ENCODE measurements at places on chromosomes 5 and 9.

- DNase-seq: no peak
These were observed 40.8 kb upstream of the HMHB1 start for GRCh38 chr5:143771189-143771588.

- DNase-seq: no peak
These were observed 14.7 kb downstream of the MTAP start for GRCh38 chr9:21817176-21817575.

DNA sequence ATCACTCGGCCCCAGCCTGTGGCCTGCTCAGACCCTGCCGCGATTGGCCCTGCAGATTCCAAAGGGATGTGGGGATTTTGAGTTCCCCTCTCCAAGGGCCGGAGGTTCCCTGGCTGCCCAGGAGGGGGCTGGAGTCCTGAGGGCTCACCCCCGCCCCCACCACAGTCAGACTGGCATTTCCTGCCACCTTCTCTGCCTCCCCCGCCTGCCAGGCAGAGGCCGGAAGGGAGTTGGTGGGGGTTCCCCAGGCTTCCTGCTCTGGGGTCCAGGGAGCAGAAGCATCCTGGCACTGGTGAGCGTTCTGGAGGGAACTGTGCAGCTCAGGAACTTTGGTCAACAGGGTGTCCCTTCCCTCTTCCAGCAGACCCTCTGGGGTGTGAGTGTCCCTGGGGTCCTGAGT is 70.6 kb downstream of the RXRA start:
- no peak for DNase-seq

GRCh38 chr9:127161081-127161624 is 38.7 kb upstream of the ANGPTL2 start:
- no peak for DNase-seq

- peak; percentile 46 for DNase-seq
These were observed 125.3 kb downstream of the ST8SIA4 start for GRCh38 chr5:100777680-100778300.

- DNase-seq: no peak
These were observed 45.4 kb downstream of the ZNF608 start for GRCh38 chr5:124701016-124701415.

- no peak for DNase-seq
These were observed 5.2 kb downstream of the DOCK8 start for GRCh38 chr9:219670-220365.

- DNase-seq: no peak
These were observed 44.7 kb downstream of the GGTA1 start for GRCh38 chr9:121454972-121455371.

DNA sequence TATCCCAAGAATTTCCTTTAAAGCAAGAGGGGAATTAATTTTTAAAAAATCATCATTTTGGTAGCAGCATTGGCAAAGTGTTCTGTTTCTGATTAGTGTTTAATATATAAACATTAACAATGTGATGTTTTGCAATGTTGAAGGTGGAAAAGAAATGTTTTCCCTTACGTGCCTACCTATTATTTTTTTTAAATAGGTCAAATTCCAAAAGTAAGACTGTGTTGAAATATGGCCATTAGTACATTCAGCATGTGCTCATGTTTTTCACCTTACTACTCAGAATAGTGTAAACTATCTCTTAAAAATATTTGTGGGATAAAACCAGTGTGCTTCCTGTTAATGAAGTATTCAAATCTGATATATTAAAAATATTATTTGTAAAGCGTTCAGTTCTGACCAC is 3.3 kb downstream of the DOCK8 start:
- no peak for DNase-seq

DNA sequence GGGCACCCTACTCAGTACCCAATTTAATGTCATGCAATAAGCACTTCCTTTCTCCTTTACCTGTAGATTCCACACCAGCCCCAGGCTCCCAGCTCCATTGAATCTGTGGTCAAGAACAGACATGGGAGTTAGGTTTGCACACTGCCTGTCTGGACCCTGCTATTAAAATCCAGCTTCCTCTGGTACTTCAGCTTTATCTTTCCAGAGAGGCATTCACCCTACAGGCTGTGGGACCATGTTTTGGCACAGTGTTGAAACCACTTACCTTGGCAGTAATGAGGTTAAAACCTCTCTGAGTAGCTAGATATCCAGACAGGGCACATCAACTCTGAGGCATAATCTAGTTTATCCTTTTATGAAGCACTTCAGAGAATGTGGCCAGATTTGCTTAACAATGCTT is 191.5 kb upstream of the PCSK5 start:
- DNase-seq: no peak

GRCh38 chr9:105114964-105115728 is 129.3 kb upstream of the SLC44A1 start:
- peak; percentile 17 for DNase-seq

GRCh38 chr5:37876943-37877342 is 37.1 kb upstream of the GDNF start:
- DNase-seq: no peak

- peak; percentile 63 for DNase-seq
These were observed 22.8 kb downstream of the FPGS start for GRCh38 chr9:127825319-127826051.

DNA sequence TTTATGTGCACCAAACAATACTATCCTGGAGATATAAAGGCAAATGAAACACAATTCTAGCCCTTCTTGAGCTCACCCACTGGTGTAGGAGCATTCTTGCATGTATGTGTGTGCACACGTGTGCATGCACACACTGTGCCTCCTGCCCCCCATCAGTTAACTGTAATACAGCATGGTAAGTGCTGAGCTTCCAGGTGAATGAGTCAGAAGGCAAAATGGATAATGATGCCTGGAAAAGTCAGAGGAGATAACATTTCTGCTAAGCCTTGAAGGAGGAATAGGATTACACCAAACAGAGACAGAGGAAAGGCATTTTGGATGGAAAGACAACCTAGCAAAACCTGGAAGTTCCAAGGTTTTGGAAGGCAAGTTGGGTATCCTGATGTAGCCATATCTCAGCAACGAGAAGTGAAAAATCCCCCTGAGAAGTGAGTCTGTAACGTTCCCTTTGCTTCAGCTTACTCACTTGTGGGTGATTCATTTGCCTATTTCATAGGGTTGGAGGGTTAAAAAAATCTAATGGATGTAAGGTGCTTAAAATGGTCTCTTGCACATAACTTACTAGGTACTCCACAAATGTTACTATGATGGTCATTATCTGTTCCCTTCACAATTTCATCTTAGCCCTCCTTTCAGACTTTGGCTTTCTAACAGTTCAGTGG is 101.4 kb upstream of the STC2 start:
- DNase-seq: no peak

DNA sequence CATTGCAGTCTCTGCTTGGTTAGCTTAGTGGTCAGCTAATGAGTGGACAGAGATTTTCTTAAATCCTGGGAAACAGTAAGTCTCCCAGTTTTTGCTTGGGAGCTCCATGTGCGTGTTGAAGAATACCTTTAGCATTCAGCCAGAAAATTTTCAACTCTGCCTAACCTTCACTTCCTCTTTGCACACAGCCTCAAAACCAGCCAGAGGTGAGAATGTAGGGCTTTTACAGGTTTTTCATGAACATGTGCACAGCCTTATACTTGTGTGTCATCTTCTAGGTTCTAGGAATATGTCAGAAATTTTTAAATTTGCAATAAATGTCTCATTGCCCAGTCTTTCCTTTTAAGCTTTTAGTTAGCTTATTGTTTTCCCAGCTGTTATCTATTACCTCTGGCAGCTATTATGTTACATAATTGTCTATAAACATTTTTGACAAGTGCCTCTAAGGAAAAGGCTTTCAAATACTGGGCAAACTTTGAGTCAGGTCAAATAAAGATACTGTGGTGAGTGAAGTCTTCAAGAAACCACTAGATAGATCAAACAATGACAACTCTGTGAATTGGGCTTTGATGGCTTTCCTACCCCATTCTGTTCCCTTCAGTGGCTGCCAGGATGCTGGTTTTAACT is 12.7 kb downstream of the ADGRV1 start:
- DNase-seq: no peak

GRCh38 chr5:149237662-149238061 is 34.0 kb upstream of the AFAP1L1 start:
- no peak for DNase-seq

GRCh38 chr5:169122951-169123350 is 178.0 kb downstream of the SLIT3 start:
- DNase-seq: no peak

DNA sequence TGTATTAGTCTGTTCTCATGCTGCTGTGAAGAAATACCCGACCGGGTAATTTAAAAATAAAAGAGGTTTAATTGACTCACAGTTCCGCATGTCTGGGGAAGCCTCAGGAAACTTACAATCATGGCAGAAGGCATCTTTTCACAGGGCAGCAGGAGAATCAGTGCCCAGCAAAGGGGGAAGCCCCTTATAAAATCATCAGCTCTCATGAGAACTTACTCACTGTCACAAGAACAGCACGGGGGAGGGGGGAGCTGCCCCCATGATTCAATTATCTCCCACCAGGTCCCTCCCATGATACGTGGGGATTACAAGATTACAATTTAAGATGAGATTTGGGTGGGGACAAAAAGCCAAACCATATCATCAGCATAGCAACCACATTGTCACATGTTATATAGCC is 102.5 kb downstream of the GPBP1 start:
- no peak for DNase-seq

GRCh38 chr9:68872026-68872501 is 141.8 kb downstream of the PRKACG start:
- peak; percentile 48 for DNase-seq

- DNase-seq: no peak
These were observed 187.2 kb downstream of the GNAQ start for GRCh38 chr9:77844415-77844814.

DNA sequence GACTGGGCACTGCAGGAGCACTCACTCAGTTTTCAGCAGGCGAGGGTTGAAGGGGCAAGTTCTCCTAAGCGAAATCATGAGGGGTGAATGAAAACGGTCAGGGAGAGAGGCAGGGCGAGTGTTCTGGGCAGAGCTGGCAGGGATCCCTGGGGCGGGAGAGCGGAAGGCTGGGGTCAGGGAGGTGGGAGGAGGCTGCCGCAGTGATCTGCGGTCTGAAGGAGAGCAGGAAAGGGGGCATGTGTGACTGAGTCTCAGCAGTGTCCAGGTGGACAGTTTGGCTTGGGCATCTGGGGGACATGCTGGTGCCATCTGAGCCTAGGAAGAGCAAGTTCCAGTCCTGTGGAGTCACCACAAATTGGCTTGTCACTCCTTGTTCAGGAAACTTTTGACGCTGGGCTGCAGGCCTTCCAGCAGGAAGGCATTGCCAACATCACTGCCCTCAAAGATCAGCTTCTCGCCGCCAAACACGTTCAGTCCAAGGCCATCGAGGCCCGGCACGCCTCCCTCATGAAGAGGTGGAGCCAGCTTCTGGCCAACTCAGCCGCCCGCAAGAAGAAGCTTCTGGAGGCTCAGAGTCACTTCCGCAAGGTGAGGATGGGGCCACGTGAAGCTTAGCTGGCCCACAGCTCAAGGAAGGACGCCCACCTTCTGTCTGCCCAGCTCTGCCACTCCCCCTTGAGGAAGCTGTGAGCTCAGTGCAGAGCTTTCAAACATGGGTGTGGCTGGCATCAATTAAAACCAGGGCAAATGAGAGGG is 31.1 kb downstream of the DYNC2I2 start:
- no peak for DNase-seq

DNA sequence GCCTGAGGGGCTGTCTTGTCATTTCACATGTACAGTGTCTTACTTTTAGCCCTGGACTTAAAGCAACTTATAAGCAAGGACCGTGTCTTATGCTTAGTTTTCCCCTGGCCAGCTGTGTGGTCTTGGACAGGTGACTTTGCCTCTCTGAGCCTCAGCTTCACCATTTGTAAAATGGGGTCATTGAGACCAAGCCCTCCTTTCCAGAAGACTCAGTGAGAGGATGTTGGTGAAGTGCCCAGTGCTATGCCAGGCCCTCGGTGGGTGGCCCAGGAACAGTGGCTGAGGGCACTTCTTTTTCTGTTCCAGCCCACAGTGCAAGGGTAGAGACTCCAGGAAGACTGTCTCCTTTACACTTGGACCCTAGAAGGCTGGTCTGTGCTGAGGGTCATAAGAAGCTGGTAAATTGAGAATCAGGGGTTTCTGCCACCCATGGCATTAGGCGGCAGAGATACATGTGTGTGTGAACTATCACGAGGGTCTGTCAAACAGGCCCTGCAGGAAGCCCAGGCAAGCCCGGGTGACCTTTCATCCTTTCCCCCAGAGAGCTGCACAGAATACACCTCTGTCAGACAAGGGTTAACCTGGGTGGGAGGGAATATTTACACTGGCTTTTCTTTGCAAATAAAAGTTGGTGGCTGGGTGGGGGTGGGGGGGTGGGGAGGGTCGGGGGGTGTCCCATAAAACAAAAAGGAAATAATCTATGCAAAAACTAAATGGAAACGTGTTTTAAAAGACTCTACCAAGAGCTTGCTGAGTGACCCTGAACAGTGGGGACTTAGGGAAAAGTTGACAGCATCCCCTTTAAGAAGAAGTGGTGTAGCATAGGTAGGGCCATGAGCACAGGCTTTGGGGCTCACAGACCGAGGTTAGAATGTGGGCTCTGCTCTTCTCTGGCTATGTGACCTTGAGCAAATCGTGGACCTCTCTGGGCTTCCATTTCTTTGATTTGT is 20.4 kb upstream of the KIF12 start:
- no peak for DNase-seq

DNA sequence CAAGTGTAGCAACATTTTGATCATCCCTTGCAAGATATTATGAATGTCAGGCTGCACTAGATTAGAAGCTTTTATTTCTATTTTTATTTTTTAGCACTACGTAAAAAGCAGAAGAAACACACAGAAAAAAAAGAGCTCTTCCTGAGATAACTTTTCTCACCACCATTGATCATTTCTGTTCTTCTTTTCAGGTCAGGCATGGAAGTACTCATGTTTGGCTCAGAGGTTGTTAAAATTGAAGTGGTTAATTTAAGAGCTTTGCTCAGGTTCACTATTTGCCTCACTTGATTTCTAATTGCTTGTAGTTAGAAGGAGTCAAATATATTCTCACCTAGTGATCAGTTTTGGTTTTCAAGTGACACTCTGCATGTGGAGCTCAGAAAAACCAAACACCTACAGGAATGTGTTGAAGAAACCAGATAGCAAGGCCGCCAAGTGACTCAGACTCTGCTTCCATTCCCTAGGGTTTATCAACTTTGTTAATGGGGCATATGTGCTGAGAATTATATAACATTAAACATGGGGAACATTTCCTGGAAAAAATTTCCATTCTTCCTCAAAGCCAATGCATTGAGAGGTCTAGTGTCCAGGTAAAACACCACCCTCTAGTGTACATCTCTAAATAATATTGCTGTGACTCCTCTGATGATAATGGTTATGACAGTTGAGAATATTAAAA is 679.8 kb downstream of the CETN3 start:
- DNase-seq: no peak

DNA sequence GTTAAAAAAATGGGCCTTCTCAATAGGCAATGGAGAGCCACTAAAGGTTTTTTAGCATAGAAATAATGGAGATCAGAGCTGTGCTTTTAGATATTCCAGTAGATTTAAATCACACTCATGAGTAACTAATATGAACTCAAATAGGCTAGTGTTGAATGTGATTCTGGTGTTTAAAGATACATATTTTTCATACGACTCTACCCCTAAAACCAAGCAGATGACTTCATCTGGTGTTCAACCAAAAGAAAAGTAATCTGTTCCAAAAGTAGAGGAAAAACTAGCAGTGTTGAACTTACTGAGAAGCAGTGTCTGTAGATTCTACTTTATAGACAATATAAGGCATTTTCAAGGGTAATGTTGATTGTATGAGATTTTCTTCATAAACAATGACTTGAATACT is 138.1 kb downstream of the TSSK1B start:
- no peak for DNase-seq

GRCh38 chr9:111979561-111979960 is 82.9 kb downstream of the UGCG start:
- DNase-seq: no peak

- peak; percentile 51 for DNase-seq
These were observed 44.0 kb upstream of the SVEP1 start for GRCh38 chr9:110623462-110624025.

Measured in heart right ventricle (tissue), 16 donors.